Panc1 (cell line): ENCODE measurements at places on chromosomes 13 and 19.

DNA sequence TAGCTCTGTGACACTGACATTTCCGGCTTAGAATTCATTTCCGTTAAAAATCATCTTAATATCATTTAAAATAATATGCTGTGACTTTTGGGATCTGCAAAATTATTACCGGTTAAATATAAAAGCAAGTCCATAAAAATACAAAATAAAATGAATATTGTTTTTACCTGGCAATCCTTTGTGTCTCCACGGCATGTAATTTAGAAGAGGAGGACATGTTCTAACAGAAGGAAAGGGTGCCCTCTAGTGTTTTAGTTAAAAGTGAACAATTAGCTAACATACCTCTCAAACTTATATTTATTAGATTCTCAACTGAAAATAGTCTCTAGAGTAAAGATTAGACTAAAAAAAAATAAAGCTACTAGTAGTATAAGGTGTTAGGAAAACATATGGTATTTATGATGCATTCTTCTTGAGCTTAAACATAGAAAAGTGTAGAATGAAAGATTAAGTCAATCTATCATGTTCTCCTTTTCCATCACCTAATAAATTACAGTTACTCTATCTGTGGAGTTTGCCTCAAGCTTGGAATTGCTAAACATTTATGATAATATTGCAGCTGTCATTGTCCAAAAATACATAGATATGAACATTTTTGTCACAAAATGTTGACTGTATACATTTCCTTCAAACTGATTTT, 676.7 kb upstream of the SPRY2 start:
- no peak for DNase-seq

GRCh38 chr19:27794494-27795042, 1418.4 kb downstream of the UQCRFS1 start:
- no peak for DNase-seq

- DNase-seq, result no peak
Measured at GRCh38 chr19:16002406-16003384, 53.9 kb downstream of the OR10H4 start.

DNA sequence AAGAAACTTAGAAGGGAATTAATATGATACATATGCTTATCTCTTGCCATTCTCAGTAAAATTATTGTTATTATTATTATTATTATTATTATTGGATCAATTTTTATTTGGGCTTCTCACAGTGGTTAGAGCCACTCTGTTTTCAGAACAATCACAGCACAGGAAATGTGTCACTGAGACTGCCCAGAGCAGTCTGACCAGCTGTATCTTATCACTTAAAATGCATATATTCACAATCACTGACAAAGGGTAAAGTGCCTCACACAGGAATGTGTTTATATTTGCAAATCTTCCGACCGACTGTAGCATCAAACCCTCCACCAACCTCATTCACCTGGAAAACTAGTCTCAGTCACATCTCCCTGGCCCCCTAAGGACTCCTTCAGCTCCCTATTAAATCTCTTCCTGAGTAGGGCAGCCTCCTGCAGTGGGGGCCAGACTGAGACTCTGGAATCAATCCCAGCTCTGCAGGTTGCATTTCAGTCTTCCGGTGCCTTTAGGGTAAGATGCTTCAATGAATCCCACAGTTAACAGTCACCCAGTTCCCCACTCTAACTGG, 738.3 kb upstream of the SLITRK5 start:
- no peak for DNase-seq

- no peak for DNase-seq
Measured at GRCh38 chr19:57348136-57348535, 2.9 kb upstream of the ZNF304 start.

DNA sequence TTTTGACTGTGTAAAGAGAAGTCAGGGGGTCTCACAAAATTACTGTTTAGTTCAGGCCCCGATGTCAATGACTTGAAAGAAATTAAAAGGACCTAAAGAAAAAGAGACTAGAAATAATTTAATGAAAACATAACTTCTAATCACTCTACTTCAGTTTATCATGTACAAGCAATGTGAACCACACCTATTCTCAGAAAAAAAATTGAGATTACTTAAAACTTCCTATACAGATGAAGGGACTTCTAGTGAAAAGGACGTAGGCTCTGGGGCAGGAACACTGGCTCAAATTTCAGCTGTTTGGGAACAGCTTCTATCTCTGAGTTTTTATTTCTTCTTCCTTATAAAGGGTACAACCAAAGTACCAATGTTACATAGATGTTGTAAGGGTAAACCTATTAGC, 38.0 kb downstream of the TPT1 start:
- DNase-seq, result no peak

DNA sequence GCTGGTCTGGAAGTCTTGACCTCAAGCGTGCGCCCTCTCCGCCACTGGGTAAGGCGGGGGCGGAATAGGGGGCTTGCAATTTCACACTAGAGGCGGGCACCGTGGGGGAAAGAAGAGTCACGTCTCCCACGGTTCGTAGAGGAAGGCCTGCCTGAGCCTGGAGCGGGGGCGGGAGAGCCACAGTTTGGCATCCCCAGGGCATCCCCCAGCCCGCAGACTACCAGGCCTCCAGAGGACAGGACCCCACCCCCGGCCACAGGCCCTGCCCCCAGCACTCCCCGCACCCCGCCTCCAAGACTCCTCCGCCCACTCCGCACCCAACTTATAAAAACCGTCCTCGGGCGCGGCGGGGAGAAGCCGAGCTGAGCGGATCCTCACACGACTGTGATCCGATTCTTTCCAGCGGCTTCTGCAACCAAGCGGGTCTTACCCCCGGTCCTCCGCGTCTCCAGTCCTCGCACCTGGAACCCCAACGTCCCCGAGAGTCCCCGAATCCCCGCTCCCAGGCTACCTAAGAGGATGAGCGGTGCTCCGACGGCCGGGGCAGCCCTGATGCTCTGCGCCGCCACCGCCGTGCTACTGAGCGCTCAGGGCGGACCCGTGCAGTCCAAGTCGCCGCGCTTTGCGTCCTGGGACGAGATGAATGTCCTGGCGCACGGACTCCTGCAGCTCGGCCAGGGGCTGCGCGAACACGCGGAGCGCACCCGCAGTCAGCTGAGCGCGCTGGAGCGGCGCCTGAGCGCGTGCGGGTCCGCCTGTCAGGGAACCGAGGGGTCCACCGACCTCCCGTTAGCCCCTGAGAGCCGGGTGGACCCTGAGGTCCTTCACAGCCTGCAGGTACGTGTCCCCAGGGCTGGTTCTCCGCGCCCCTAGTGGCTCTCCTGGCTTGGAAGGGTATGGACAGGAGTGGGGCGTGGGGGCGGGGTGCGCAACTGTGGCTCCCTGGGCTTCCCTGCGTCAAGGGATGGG, at the start of gene ANGPTL4:
ANGPTL4 (plus strand) TSS at position 353 of the 969 bp plus-strand sequence; CDS start at position 520, 167 bp downstream.
- DNase-seq, result no peak

DNA sequence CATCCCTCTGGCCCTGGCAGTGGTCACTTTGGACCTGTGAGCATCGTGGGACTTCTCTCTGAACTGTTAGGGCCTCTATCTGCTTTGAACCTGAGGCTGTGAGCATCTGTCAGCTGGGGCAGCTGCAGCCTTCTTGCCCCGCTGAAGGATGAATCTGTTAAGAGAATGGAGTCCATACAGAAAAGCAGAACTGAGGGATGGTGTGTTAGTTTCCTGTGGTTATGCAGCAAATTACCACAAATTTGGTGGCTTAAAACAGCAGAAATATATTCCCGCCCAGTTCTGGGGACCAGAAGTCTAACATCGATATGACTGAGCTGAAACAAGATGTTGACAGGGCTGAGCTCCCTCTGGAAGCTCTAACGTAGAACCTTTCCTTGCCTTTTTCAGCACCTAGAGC, 1.6 kb upstream of the ZNF497 start:
- DNase-seq, result no peak

DNA sequence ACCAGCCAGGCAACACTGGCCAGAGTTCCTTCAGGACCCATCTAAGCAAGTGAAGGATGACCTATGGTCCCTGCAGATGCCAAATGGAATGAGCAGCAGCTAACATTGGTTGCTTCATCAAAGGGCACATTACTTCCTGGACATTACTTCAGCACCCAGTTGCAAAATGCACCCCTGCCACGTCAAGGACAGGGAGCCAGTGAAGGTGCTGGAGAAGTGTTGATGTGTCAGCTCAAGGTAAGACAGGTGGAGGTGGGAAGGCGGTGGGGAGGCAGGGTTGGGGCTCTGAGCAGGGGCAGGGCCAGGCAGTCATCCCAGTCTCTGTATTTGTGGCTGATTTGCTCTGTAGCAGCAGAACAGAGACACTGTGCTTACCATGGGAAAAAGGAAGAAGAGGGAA, 14.6 kb downstream of the CSNK1A1L start:
- no peak for DNase-seq

GRCh38 chr19:1018932-1019615, 1.8 kb downstream of the TMEM259 start:
- no peak for DNase-seq

- no peak for DNase-seq
Measured at GRCh38 chr19:40339018-40339728, 9.0 kb downstream of the C19orf47 start.

DNA sequence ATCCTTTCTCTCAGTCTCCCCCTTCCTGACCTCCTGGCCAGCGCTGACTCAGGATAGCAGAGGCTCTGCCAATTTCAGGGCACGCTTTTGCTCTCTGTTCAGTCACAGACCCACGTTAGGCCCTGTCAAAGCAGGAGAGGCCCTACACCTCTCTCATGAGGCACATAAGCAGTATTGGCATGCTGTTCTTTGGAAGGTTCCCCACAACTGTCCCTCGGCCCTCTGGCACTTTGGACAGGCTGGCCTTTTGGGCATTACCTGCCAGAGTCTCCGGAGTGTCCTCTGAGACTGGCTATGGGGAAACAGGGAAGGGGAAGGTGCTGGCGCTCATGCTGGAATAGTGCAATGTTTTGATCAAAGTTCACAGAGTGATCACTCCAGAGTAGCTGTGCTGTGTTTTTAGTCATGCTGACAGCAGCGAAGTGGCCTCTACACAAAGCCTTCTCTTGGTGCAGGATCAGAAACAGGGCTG, 23.7 kb upstream of the UBE2L5 start:
- no peak for DNase-seq

- DNase-seq, result no peak
Measured at GRCh38 chr13:35499676-35500075, 23.2 kb upstream of the MAB21L1 start.

GRCh38 chr13:27969082-27969865, at the start of gene CDX2:
CDX2 (minus strand) TSS chr13:27969315; CDS start chr13:27969006, 309 bp downstream.
- DNase-seq, result no peak

- DNase-seq, result no peak
Measured at GRCh38 chr13:27497563-27498230, 47.3 kb upstream of the MTIF3 start.

GRCh38 chr13:80399340-80400163, 58.6 kb upstream of the SPRY2 start:
- no peak for DNase-seq

GRCh38 chr13:37613236-37613635, 14.7 kb upstream of the POSTN start:
- DNase-seq, result no peak

- no peak for DNase-seq
Measured at GRCh38 chr13:27980280-27980998, 8.1 kb downstream of the URAD start.

- DNase-seq, result no peak
Measured at GRCh38 chr19:23402388-23402787, 7.1 kb upstream of the ZNF91 start.

DNA sequence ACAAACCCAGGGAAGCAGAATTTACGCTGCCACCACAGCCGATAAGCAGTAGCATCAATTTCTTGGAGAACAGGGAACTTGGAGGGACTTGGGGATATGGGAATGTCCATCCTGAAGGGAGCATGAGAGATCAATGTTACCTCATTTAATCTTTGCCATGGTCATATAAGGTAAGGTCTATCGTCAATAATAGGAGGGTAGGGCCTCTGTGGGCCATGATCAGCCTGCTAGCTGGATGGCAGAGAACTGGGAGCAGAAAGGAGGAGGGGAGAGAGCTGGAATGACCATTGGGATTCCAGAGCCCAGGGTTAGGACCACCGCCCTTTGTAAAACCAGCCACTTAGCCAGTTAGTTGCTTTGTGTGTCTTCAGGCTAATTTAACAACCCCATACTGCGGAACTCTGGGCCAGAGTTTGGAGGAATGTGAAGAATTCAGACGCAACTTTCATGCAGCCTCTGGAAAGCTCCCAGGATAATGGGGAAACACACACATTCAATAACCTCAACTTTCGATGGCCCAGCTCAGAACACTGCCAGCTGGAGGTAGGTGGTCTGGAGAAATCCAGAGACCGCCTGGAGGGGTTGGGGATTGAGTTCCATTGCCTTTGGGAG, 40.3 kb downstream of the ZNF557 start:
- no peak for DNase-seq

DNA sequence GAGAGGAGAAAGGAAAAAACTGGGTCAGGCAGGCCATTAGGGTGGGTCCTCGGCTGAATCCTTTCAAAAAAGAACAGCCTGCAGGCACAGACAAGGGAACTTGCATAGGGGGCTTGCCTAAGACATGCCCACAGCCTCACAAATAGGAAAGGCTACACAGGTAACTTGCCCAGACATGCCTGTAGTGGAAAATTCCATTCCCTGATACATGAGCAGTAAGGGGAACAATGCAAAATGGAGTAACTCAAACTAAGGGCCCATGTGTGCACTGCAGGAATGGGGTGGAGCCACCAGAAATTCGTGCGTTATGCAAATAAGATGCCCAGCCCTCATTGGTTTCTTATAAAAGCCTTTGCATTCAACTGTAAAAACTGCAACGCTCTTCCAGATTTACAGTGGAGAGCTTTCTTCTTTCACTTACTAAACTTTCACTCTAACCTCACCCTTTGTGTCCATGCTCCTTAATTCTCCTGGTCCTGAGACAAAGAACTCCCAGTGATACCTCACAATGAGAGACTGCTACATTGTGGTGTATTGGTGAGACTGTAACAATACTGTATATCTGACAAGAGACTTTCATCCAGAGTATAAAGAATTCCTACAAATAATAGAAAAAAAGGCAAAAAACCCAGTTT, 59.5 kb upstream of the SLITRK1 start:
- no peak for DNase-seq

- DNase-seq, result no peak
Measured at GRCh38 chr13:26949701-26950502, 189.3 kb upstream of the GPR12 start.

GRCh38 chr13:80571346-80572307, 230.7 kb upstream of the SPRY2 start:
- no peak for DNase-seq

GRCh38 chr13:65159803-65160202, 2070.3 kb downstream of the PCDH9 start:
- DNase-seq, result no peak

GRCh38 chr13:78032132-78032531, 113.5 kb upstream of the EDNRB start:
- no peak for DNase-seq

- DNase-seq, result no peak
Measured at GRCh38 chr19:4707322-4707721, 16.3 kb downstream of the DPP9 start.

DNA sequence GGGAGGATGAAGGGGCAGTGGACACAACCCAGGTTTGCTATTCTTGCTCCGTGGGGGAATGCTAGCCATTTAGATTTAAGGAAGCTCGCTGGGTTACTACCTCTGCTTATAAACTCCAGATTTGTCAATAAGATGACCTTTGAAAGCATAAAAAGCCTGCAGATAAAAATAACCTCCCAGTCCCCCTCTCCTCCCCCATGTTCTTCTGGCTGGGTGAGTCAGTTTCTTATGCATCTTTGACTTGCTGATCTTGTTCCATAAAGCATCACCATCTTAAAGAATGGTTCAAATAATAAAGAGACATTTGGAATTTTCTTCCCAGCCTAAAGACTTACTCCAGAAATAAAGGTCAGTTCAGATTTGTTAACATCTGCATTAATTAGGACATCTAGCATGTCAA, 118.3 kb upstream of the RNF113B start:
- no peak for DNase-seq

- no peak for DNase-seq
Measured at GRCh38 chr13:113804703-113805430, 45.8 kb downstream of the TMEM255B start.
